Tibial nerve (tissue), 4 donors: ENCODE measurements at places on chromosomes 4 and X. TPM values are rescaled to one million over a fixed set of nuclear protein-coding genes. Genes with fewer than 3 reads are reported as not detected.

Gene NIPAL1
- total RNA-seq = 2.1 TPM

Gene SMIM10
- 15.3 TPM for total RNA-seq

Gene ZCCHC18
- total RNA-seq = 2.0 TPM

Gene ADAM29
- total RNA-seq = not detected

Gene TRMT44
- total RNA-seq = 63.2 TPM

Gene PRDM5
- 46.3 TPM for total RNA-seq

GRCh38 chr4:163251204-163251603 is 81.2 kb downstream of the NPY1R start:
- H3K27me3 ChIP-seq = no peaks in the 10 kb centered on the region
- no peaks in the 10 kb centered on the region for H3K36me3 ChIP-seq
- no peak overlapping the region for H3K4me3 ChIP-seq
- H3K4me1 ChIP-seq = no peaks in the 10 kb centered on the region

- no peaks in the 10 kb centered on the region for H3K36me3 ChIP-seq
- no peaks in the 10 kb centered on the region for H3K27me3 ChIP-seq
- no peaks in the 10 kb centered on the region for H3K4me1 ChIP-seq
- H3K4me3 ChIP-seq = no peak overlapping the region
- no peak overlapping the region for H3K27ac ChIP-seq
Observed at GRCh38 chrX:101220662-101221260, 1.2 kb downstream of the DRP2 start.

GRCh38 chrX:28015993-28016392 is 34.7 kb upstream of the DCAF8L1 start:
- H3K4me1 ChIP-seq = no peaks in the 10 kb centered on the region
- no peak overlapping the region for H3K27ac ChIP-seq
- DNase-seq = no peak
- H3K36me3 ChIP-seq = no peaks in the 10 kb centered on the region
- H3K27me3 ChIP-seq = no peaks in the 10 kb centered on the region
- H3K4me3 ChIP-seq = no peak overlapping the region

- DNase-seq = no peak
- H3K4me3 ChIP-seq = no peak overlapping the region
- H3K36me3 ChIP-seq = no peaks in the 10 kb centered on the region
- no peaks in the 10 kb centered on the region for H3K4me1 ChIP-seq
Observed at GRCh38 chr4:113788888-113789287, 27.4 kb upstream of the CAMK2D start.

DNA sequence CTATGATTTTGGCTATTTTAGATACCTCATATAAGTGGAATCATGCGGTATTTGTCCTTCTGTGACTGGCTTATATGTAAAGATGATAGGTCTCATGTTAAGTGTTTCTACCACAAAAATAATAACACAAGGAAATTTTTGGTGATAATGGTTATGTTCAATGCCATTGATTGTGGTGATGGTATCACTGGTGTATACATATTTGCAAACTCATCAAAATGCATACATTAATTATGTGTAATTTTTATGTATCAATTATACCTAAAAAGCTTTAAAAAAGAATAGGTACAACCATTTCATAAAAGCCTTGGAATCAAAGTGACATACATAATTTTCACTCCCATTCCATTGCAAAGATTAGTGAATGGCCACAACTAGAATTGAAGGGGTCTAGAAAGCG is 178.3 kb upstream of the FMR1 start:
- H3K27me3 ChIP-seq = no peaks in the 10 kb centered on the region
- H3K36me3 ChIP-seq = no peaks in the 10 kb centered on the region
- no peak overlapping the region for H3K27ac ChIP-seq
- no peak for DNase-seq
- H3K4me3 ChIP-seq = no peak overlapping the region

GRCh38 chr4:25343671-25344070 is 31.1 kb downstream of the ZCCHC4 start:
- no peak overlapping the region for H3K27ac ChIP-seq
- no peak overlapping the region for H3K4me3 ChIP-seq
- DNase-seq = no peak
- H3K36me3 ChIP-seq = peaks cover 12% of the 10 kb centered on the region

DNA sequence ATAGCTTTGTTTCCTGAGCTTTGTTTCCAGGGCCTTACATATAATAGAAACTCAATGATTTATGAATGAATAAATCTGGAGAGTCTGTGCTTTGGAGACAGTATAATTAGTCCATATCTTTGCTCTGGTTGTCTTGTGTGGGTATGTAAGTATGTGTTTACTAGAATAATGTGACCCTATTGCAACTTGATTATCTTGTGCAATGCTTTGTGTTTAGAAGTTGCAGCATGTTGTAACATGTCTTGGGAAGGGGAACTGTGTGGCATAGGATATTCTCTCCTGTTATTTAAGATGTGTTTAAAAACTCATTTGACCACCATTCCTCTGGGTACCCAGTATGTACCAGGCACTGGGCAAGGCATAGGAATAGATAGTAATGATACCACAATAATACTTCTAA is 6.1 kb downstream of the SPATA18 start:
- no peaks in the 10 kb centered on the region for H3K27me3 ChIP-seq
- no peak overlapping the region for H3K27ac ChIP-seq
- H3K36me3 ChIP-seq = no peaks in the 10 kb centered on the region
- H3K4me3 ChIP-seq = no peak overlapping the region
- no peak for DNase-seq

GRCh38 chrX:118338930-118339329 is 7.0 kb upstream of the WDR44 start:
- no peaks in the 10 kb centered on the region for H3K27me3 ChIP-seq
- no peak overlapping the region for H3K4me3 ChIP-seq
- H3K36me3 ChIP-seq = no peaks in the 10 kb centered on the region
- H3K4me1 ChIP-seq = no peaks in the 10 kb centered on the region
- H3K27ac ChIP-seq = no peak overlapping the region
- DNase-seq = no peak

DNA sequence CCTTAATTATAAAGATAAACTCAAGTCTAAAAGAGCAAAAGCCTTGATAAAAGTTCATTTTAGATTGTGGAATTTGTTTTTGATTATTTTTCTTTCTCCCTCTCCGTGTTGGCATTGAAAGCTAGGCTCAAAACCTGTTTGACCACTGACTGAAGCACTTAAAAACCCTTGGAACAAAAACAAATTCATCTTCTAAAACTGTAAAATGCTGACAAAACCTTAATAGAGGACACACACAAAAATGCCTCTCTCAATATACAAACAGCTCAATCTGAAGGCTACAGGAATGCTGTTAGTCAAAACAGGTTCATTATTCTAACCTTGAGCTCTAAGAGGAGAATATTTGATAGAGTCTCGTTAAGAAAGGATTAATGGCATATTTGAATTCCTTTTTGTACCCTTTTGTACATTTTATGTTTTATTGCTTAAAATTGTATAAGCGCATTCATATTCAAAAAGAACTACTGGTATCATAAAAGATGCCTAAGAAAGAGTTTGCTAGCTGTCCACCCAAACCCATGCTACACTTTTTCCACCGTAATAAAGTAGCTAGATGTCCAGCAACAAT is 74.3 kb upstream of the NAP1L5 start:
- H3K27ac ChIP-seq = no peak overlapping the region
- no peak overlapping the region for H3K4me3 ChIP-seq
- no peak for DNase-seq
- H3K4me1 ChIP-seq = no peaks in the 10 kb centered on the region

DNA sequence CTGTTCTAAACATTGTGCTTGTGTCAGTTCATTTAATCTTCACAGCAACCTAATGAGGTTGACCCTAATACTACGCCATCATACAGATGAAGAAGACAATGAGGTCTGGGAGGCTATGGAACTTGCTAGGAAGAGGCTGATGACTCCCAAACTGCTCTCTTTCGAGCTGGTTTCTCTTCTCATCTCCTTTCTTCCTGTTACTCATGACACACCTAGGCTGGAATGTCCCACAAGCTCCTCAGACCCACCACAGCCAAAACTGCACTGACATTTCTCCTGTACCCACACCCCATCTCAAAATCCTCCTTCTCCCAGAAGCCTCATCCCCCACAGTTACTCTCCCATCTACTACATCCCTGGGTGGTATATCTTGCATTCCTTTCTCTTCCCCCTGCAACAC is 27.4 kb upstream of the PJA1 start:
- H3K27ac ChIP-seq = no peak overlapping the region
- no peaks in the 10 kb centered on the region for H3K36me3 ChIP-seq
- DNase-seq = no peak
- H3K4me1 ChIP-seq = no peaks in the 10 kb centered on the region
- peaks cover 5% of the 10 kb centered on the region for H3K27me3 ChIP-seq

- H3K4me3 ChIP-seq = no peak within 1 kb of the TSS
- no peaks in the 10 kb centered on the region for H3K4me1 ChIP-seq
- no peak for DNase-seq
- no peak within 1 kb of the TSS for H3K27ac ChIP-seq
Observed at GRCh38 chr4:72031868-72032608, at the start of gene NPFFR2. NPFFR2 (plus strand) TSS chr4:72032000; CDS start chr4:72128592, 96,592 bp downstream.

DNA sequence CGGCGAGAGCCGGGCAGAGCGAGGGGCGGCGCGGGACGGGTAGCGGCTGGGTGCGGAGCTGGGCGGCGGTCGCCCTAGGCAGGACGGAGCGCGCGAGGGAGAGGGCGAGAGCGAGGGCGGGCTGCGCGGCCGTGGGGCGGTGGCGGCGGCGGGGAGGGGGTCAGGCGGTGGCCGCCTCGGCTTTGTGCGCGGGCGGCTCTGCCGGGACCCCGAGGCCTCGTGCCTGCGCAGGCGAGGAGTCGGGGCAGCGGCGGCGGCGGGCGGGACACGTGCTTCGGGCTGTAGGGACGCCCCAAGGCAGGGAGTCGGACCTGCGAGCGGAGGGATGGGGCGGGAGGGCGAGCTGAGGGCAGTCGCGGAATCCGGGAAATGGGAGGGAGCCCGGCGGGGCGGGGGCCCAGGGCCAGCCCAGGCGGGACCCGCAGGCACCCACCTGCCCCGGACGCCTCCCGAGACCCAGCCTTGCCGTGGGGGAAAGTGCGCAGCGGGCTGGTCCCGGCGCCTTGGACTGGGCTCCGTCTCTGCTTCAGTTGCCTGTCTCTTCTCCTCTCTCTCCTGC is 465 bp downstream of the BMPR1B start:
- H3K36me3 ChIP-seq = no peaks in the 10 kb centered on the region
- no peaks in the 10 kb centered on the region for H3K27me3 ChIP-seq
- peak overlapping the region; percentile 74 for H3K27ac ChIP-seq
- H3K4me3 ChIP-seq = peak overlapping the region; percentile 92
- peak; percentile 33 for DNase-seq

GRCh38 chr4:145098675-145099037 is 545 bp downstream of the ABCE1 start:
- H3K4me1 ChIP-seq = peaks cover 31% of the 10 kb centered on the region
- DNase-seq = peak; percentile 34
- H3K4me3 ChIP-seq = peak overlapping the region; percentile 83
- peak overlapping the region; percentile 96 for H3K27ac ChIP-seq

GRCh38 chr4:185246453-185246852 is 37.1 kb downstream of the SNX25 start:
- no peak overlapping the region for H3K4me3 ChIP-seq
- no peaks in the 10 kb centered on the region for H3K36me3 ChIP-seq
- DNase-seq = no peak

- DNase-seq = no peak
- H3K4me1 ChIP-seq = peaks cover 13% of the 10 kb centered on the region
- no peak overlapping the region for H3K4me3 ChIP-seq
- H3K27me3 ChIP-seq = no peaks in the 10 kb centered on the region
Observed at GRCh38 chr4:141020801-141021261, 112.4 kb downstream of the RNF150 start.

DNA sequence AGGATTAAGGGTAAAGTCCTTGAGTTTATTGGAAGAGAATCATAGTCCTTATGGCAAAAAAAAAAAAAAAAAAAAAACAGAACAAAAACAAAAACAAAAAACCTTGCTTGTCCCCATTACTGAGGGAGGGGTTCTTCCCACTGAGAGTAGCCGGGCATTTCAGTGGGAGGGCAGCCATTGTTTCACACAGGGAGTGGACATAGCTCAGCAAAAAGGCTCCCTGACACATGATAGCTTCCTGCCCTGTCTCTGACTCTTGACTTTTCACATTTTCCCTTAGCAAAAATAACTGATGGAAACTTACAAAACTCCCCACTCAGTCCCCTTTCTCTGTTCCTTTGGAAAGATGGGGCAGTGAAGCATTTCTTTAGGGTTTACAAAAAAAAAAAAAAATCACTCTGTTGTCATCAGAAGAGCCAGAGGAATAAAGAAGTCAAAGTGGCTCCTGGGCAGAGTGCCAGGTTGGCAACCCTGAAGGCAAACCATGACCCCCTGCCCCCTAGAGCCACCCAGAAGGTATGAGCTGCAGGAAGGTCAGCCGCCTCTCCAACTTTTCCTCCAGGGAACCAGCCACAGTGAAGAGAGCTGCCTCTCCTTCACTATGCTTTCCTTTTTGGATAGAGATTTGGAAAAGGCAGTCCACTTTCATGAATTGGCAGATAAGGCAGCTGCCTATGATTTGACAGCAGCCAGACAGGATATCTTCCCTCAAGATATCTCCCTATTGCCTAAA is 170.6 kb downstream of the KDR start:
- no peak overlapping the region for H3K27ac ChIP-seq
- H3K27me3 ChIP-seq = no peaks in the 10 kb centered on the region
- H3K4me1 ChIP-seq = peaks cover 13% of the 10 kb centered on the region
- H3K4me3 ChIP-seq = no peak overlapping the region
- H3K36me3 ChIP-seq = no peaks in the 10 kb centered on the region

DNA sequence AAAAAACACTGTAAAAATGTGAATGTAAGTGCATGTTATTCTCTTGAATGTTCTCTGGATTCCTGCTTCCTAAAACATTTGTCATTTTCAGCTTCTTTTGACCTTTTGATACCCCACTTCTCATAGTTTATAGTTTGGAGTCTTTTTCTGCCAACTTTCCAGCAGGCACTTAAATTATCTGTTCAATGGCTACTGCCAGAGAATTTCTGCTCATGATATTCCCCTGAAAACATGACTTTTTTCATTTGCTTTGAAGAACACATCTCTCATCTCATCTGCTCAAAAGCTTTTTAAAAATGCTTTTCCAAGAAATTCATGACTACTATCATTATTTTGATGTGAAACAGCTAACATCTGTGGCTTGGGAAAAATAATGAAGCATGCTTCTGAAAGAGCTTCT is 269.7 kb upstream of the PCDH7 start:
- H3K4me1 ChIP-seq = no peaks in the 10 kb centered on the region
- no peak overlapping the region for H3K4me3 ChIP-seq
- no peaks in the 10 kb centered on the region for H3K36me3 ChIP-seq
- no peaks in the 10 kb centered on the region for H3K27me3 ChIP-seq

DNA sequence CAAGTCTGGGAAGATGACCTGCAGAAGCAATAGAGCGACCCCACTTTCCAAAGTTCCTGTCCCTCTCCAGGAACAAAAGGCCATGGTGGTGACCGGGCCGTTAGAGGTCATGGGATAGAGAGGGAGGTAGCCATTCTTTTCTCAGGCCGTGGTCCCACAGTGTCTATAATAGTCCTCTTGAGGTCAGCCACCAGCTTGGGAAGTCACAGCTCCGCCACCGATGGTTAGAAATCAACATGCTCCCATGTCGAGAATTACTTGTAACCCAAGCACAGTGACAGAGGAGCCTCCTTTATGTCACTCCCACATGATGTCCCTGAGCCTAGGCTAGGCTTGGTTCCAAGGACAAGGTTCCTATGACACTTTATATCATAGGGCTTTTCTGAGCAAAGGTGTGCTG is 48.3 kb upstream of the CBR4 start:
- no peak overlapping the region for H3K27ac ChIP-seq
- no peak for DNase-seq
- H3K4me3 ChIP-seq = no peak overlapping the region
- no peaks in the 10 kb centered on the region for H3K27me3 ChIP-seq
- H3K36me3 ChIP-seq = no peaks in the 10 kb centered on the region
